ENCODE measurements at places on chromosomes 7 and 10. TPM values are rescaled to one million over a fixed set of nuclear protein-coding genes. Genes with fewer than 3 reads are reported as not detected.

RSPH10B gene
- not detected for polyA plus RNA-seq

- DNase-seq: no peak
Measured at GRCh38 chr10:36446881-36447280, 678.5 kb upstream of the ANKRD30A start.

- no peak for DNase-seq
Measured at GRCh38 chr7:102000123-102000522, 182.7 kb downstream of the CUX1 start.

GRCh38 chr7:26930201-26930600 lies 65.8 kb upstream of the SKAP2 start:
- DNase-seq: no peak

NME8 gene
- not detected for polyA plus RNA-seq

DNA sequence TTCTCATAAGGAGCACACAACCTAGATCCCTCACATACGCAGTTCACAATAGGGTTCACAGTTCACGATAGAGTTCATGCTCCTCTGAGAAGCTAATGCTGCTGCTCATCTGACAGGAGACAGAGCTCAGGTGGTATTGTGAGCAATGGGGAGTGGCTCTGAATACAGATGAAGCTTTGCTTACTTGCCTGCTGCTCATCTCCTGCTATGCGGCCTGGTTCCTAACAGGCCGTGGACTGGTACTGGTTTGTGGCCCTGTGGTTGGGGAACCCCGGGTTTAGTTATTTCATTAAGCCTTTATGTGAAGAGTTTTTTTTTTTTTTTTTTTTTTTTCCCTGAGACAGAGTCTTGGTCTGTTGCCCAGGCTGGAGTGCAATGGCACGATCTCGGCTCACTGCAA lies 19.4 kb downstream of the SLK start:
- no peak for DNase-seq

PLA2G12B gene
- polyA plus RNA-seq: not detected

GRID2IP gene
- polyA plus RNA-seq: not detected

DNA sequence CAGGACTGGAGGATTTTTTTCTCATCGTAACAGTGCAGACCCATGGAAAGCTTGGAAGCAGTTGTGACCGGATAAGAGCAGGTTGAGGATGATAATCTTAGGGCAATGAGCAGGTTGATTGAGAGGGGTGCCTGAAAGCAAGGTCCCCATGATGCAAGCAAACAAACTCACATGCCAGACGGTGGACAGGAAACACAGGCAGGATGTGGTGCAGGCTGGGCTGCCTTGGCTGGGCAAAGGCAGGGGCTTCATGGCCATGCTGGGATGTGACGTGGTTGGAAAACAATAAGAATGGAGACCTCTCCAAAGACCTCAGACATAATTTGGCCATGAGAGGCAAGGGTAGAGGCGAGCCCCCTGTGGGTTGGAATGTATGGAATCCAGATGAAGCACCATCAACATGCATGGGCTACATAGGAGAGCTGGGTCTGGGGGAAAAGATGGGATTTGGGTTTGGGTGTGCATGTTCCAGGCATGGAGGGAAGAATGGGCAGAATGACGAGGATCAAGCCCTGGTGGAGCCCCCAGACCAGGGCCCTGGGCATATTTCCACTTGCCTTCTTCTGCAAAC lies 58.3 kb downstream of the IKZF1 start:
- DNase-seq: no peak

CAV1 gene
- 2,064 TPM for polyA plus RNA-seq

- no peak for DNase-seq
Measured at GRCh38 chr10:87658858-87659555, 671 bp upstream of the PAPSS2 start.

ZNF22 gene
- 13.0 TPM for polyA plus RNA-seq

CPEB3 gene
- polyA plus RNA-seq: 0.28 TPM

DNA sequence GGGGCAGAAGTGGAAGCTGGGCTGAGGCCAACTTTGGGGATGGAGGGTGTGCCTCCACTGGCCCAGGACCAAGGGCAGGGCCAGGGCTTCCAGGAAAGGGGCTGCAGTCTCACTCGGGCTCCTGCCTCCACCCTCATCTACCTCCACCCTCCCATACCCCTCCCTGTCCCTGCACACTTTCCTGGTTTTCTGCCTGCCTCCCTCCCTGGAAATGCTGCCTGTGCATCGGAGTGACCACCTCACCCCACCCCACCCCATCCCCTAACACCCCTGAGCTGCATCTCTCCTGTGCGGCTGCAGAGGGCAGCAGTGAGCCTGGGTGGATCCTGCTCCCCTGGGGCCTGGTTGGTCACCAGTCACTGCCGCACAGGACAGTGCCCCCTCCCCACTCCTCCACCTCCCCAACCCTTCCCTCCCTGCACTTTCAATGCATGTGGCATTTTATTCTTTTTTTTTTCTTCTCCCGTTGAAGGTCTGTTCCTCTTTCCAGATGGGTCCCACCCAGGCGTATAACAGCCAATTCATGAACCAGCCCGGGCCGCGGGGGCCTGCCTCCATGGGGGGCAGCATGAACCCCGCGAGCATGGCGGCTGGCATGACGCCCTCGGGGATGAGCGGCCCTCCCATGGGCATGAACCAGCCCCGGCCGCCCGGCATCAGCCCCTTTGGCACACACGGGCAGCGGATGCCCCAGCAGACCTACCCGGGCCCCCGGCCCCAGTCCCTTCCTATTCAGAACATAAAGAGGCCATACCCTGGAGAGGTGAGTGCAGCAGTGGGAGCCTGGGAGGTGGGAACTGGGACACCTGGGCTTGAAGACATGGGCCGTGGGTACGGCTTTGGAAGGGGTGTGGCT lies 54.1 kb upstream of the PPIF start:
- DNase-seq: no peak

DNA sequence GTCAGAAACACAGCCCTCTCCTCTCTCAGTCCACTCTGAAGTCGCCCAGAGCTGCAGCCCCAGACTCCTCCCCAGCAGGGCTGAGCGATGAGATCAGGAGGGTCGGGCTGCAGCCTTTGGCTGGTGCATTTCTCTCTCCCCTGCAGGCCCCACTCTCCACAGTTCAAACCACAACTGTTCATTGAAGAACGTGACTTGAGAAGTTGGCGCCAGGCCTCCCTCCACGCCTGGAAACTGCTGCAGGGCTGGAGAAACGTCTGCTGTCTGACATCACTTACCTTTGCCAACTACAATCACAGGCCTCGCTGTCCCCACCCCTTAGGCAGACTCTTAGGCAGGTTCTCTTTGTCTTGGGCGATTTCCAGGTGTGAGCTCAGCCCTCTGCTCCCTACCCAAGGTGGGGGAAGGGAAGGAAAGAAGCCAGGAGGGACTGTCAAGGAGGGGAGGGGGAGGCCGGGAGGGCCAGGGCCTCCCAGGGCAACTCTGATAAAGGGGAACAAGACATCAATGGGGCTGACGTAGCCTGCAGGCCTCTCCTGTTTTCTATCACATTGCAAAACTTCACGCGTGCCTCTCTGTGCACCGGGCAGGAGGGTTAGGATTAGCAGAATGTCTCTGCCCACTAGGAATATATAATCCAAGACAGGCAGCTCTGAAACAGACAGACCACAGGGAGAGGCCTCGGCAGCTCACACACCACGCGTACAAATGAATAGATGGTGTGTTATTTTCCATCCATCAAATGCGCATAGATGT lies 32.7 kb downstream of the CALML5 start:
- peak; percentile 65 for DNase-seq

PDE6C gene
- not detected for polyA plus RNA-seq

GRCh38 chr7:41628901-41629300 lies 74.0 kb downstream of the INHBA start:
- DNase-seq: no peak

DNA sequence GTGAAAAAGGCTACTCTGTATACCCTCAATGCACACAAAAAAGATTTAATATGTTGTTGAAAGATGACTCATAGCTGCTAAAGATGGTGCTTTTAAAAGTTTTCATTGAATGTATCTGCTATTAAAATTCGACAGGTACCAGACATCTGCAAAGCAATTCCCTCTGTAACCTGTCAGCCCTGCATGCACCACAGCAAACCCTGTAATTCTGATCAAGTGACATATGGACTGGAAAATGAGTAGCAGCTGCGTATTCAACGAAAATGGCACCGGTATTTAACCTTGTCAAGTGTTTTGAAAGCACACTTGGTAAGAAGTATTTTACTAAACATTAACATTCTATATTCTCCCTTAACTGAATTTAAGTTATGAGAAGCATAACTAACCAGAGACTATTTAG lies 58.2 kb upstream of the PTPRN2 start:
- no peak for DNase-seq

DNA sequence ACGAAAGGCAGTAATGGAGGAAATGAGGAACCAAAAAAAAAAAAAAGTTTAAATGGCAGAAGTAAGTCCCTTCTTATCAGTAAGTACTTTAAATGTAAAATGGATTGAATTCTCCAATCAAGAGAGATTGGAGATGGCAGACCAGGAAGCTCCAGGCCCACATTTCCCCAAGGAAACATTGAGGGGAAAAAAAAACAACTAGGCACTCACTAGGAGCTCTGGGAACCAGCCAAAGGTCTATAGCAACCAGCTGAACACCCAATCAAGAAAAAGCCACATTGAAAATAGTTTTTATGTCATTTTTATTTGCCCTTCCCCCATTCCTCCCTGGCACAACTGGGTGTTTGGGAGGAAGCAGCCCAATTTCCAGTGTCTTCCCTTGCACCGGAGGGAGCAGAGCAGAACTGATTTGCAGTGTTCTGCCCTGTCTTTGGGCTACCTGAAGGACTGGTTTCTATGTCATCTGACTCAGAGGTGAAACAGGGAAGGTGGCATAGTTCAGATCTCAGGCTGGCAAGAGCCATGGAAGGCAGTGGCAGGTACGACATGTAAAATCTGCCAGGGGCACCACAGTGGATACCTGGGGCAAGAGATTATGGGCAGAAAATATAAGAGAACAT lies 121.9 kb downstream of the SMURF1 start:
- no peak for DNase-seq

- DNase-seq: no peak
Measured at GRCh38 chr7:151423936-151424335, 14.1 kb upstream of the WDR86 start.

GRCh38 chr10:27687743-27688142 lies 57.9 kb downstream of the MKX start:
- no peak for DNase-seq

GRCh38 chr10:803041-803741 lies 113.7 kb upstream of the DIP2C start:
- no peak for DNase-seq

NYAP1 gene
- 0.10 TPM for polyA plus RNA-seq

DNA sequence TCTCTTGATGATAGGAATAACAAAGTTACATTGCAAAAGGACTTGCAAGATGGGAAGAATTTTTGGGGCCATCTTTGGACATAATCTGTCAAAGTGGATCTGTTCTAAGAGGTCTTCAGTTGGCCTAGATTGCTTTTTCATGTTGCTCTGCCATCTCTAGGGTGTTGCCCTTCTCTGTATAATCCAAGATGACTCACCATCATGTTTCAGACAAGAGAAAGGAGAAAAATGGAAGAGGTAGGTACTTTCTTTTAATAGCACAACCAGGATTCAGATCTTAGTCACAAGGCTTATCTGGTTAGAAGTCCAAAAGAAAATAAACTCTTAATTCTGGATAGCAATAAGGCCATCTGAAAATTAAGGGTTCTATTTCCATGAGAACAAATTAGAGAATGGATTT lies 38.7 kb upstream of the FOXP2 start:
- no peak for DNase-seq

GRCh38 chr7:108171164-108171563 lies 41.0 kb upstream of the LAMB4 start:
- DNase-seq: no peak

DDC gene
- not detected for polyA plus RNA-seq

DNA sequence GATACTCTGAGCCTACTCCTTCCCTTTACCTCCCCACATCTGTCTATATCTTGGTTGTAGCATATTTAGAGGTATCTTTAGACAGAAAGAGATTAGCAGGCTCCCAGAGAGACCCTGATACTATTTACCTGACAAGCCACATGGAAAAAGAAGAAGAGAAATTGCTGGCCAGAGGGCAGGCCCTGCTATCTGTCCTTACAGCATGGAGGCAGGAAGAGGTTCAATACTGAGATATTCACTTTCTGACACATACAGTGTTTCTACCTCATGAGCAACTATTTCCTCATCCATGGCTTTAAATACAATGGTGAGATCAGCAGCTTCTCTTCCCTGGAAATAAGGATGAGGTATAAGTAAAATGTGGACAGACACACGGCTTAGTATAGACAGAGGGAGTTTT lies 33.9 kb upstream of the TSPAN13 start:
- DNase-seq: no peak

DNA sequence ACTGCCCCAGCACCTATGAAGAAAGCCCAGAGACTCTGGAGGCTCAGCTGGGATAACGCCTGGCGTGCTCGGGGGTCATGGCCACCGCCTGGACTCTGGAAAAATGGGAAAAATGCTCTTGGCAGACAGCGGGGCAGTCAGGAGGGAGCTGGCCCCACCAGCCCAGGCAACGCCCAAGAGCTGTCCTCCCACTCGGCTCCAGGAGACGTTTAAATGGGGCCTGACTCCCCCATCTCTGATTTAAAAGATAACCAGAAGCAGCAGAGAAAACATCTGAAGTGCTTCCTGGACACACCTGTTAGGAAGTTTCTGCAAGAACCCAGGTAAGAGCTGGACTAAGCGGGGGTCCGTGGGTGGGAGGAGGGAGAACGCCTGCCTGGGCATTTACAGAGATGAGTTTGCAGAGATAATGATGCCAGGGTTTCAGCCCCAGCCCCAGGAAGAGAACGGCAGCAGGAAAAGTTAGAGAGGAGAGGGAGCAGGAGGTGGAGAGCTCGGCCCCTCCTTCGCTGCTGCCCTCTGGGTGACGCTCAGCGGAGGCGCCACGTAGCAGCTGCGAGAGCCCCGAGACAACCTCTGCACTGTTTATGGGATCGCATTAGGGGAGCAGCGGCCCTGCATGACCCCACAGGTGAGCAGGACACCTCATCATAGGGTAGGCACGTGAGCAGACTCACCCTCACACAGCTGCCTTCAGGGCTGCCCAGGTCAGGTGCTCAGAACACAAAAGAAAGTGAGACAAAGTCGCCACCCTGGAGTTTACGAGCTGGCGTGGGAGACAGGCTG lies 83.5 kb upstream of the INSIG1 start:
- DNase-seq: no peak

DNA sequence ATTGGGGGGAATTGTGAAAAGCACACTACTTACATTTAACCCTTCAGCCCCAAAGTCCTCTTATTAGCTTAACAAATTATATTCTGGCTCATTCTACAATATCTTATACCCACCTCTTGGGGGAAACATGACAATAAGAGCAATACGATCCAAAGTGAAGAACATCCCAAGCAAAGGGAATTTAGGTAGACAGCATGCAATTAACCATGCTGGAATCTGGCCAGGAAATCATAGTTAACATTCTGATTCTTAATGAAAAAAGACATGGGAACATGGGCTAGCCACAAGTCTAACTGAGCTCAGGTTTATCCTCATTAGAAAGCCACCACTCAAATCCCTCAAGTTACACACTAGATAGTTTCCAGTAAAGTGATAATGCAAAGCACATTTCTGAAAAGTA lies 241.9 kb upstream of the SLC26A5 start:
- DNase-seq: no peak

GRCh38 chr10:86586516-86586915 lies 64.9 kb upstream of the WAPL start:
- no peak for DNase-seq

GALNT11 gene
- polyA plus RNA-seq: 28.8 TPM

SYNPO2L gene
- 0.05 TPM for polyA plus RNA-seq

Data from BJ (cell line).